ENCODE measurements at places on chromosomes 4 and X. TPM values are rescaled to one million over a fixed set of nuclear protein-coding genes. Genes with fewer than 3 reads are reported as not detected.

FAT1 gene
- total RNA-seq = 325 TPM

KDR gene
- total RNA-seq = not detected

TDO2 gene
- total RNA-seq = 0.64 TPM

CRMP1 gene
- total RNA-seq = not detected

AMTN gene
- not detected for total RNA-seq

FATE1 gene
- total RNA-seq = not detected

MAGEB1 gene
- not detected for total RNA-seq

CXorf65 gene
- total RNA-seq = not detected

SLC4A4 gene
- total RNA-seq = 1.4 TPM

CLTRN gene
- total RNA-seq = 0.13 TPM
